ENCODE measurements at places on chromosomes 3 and 15. TPM values are rescaled to one million over a fixed set of nuclear protein-coding genes. Genes with fewer than 3 reads are reported as not detected.

DNA sequence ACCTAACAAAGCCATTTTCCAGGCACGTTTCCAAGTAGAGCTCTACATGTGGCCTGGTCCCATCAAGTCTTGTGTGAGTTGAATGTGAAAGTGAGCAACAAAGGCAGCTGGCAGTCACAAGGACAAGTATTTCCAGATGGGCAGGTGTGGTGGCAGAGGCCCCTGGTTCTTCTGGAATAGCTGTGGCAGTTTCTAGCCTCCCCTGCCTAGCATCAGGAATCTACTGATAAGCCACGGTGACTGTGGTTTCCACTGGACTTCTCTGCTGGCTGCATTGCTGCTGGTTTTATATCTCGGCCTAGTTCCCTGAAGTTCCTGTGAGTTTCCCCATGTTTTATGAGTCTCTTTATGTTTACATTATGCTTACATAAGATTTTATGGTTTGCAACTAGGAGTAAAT, 117.7 kb downstream of the GOLIM4 start:
- DNase-seq = no peak

- DNase-seq = no peak
Measured at GRCh38 chr3:104281713-104282112, 1085.0 kb upstream of the ALCAM start.

The SLC38A3 gene
- total RNA-seq = not detected

GRCh38 chr3:4512895-4513616, 19.9 kb downstream of the ITPR1 start:
- DNase-seq = no peak

DNA sequence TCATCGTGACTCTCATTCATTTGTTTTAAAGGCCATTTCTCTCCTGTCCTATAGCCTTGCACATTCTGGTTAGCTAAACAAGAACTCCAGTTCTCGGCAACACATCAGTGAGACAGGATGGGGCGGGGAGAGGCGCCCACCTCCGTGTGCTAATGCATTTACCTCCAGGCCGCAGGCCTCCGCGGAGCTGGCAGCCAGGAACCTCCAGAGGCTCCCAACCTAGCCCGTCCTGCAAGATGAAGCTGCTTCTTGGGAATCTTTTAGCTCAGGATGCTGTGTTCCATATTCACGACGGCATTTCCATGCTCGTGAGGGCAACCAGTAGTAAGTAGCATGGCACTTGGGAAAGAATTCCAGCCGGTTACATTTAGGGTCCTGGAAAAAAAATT, 47.9 kb downstream of the RGMA start:
- no peak for DNase-seq

GRCh38 chr3:140225996-140226395, 291.0 kb downstream of the CLSTN2 start:
- DNase-seq = no peak

DNA sequence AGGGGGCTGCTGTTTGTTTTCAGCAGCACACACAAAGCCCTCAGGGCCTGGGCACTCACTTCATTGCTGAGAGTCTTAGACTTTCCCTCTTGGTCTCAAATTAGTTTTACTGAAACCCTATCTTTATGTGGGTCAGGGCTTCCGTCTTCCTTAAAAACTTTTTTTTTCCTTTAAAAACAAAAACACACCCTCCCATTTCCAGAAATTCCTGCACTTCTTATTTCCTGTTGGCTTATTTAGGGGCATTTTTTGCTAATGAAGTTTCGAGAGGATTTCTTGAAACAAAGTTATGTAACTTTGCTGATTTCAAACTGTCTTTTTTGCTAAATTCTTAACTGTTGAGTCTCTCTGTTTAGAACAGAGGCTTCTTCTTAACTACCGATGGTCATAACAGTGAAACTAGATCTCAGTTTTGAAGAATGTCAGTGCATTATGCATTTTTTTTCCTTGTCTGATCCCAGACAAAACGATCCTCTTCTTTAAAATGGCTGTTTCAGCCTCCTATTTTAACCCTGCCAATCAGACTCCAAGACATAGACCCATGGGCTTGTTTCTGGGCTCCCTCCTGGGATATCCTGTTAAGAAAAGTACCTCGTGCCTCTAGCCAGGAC, 23.3 kb downstream of the ANAPC13 start:
- DNase-seq = no peak

All from epithelial cell of proximal tubule (primary cell).